ENCODE measurements at places on chromosomes 1 and 21.

- DNase-seq = no peak
Measured at GRCh38 chr1:229693129-229693900, 67.3 kb downstream of the URB2 start.

- DNase-seq = no peak
Measured at GRCh38 chr1:96416701-96417444, 304.7 kb upstream of the PTBP2 start.

GRCh38 chr1:18283601-18284385 is 176.2 kb downstream of the IGSF21 start:
- DNase-seq = no peak

DNA sequence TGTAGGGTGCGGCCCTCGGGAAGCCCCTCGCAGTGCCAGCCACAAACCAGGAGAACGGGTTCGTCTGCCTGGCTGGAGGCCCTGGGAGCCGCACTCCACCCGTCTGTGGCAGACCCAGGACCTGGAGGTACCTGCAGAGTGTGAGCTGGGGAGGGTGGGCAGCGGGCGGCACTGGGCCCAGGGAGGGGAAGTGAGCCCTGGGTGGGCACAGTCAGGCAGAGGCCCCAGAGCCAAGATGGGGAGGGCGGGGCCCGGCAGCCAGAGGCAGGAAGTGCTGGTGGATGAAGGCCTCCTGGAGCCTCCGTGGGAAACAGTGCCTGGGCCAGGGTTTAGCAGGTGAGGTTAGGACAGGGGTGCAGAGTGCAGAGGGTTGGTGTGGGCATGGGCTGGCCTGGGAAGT is 4.0 kb upstream of the PEX10 start:
- DNase-seq = no peak

GRCh38 chr1:179080866-179081686 is 794 bp upstream of the TOR3A start:
- DNase-seq = peak; percentile 36

DNA sequence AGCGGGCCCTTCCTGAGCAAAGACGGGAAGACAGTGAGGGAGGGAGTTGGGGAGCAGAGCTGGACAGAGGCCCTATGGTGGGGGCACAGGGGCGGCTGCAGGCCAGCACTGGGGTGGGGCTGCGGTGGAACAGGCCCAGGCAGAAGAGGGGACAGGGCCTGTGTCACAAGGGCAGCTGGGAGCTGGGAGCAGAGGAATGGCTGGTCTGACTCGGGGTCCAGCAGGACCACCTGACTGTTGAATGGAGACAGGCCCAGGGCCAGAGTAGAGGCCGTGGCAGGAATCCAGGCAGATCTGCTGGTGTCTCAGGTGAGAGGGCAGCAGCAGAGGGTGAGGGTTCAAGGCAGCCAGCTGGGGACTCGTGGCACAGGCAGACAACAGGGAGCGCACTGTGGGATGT is 25.3 kb downstream of the CTNNBIP1 start:
- DNase-seq = no peak

- DNase-seq = no peak
Measured at GRCh38 chr1:169295425-169295824, 72.2 kb downstream of the NME7 start.

DNA sequence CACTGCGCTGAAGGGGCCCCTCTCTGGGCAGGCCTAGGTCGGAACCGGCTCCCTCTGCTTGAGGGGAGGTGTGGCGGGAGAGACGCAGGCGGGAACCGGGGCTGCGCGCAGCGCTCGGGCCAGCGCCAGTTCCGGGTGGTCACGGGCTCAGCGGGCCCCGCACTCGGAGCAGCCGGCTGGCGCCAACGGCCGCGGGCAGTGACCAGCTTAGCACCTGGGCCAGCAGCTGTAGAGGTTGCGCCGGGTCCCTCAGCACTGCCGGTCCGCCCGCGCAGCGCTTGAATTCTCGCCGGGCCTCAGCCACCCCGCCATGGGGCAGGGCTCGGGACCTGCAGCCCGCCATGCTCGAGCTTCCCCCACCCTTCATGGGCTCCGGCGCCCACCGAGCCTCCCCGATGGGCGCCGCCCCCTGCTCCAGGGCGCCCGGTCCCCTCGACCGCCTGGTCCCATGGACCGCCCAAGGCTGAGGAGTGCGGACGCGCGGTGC is 254.6 kb downstream of the COL11A1 start:
- no peak for DNase-seq

GRCh38 chr1:105894006-105894405 is 1162.5 kb upstream of the PRMT6 start:
- no peak for DNase-seq

- no peak for DNase-seq
Measured at GRCh38 chr1:111392460-111392945, 35.0 kb downstream of the OVGP1 start.

DNA sequence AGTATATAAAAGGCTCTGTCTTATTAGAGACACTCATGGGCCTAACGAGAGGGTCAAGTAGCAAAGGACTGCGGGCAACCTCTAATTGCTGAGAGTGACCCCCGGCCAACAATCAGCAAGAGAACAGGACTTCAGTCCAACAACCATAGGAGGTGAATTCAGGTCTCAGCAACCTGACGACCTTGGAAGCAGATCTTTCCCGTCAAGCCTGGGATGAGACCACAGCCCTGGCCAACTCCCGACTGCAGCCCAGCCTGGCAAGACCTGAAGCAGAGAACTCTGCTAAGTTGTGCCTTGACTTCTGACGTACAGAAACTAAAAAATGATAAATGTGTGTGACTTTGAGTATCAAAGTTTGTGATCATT is 5.7 kb downstream of the ECHDC2 start:
- no peak for DNase-seq

- no peak for DNase-seq
Measured at GRCh38 chr1:165960136-165960535, 132.7 kb downstream of the UCK2 start.

DNA sequence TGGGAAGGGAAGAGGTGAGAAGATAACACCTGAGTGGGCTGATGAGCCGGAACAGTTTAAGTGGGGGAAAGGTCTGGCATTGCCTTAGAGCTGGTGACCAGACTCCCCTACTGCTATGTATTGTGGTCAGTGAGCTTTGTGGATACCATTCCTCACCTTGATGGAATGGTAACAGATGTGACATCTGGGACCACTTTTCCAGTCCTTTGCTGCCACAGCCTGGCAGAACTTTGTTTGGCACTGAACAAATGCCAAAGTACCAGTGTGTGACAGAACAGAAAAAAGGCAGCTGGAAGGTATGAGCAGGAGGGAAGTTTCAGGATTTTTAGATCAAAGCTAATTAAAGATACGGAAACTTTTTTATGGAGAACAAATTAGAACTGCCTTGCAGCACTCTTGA is 6.2 kb downstream of the MED8 start:
- DNase-seq = no peak

GRCh38 chr1:174954073-174954460 is 45.7 kb upstream of the CACYBP start:
- DNase-seq = no peak

DNA sequence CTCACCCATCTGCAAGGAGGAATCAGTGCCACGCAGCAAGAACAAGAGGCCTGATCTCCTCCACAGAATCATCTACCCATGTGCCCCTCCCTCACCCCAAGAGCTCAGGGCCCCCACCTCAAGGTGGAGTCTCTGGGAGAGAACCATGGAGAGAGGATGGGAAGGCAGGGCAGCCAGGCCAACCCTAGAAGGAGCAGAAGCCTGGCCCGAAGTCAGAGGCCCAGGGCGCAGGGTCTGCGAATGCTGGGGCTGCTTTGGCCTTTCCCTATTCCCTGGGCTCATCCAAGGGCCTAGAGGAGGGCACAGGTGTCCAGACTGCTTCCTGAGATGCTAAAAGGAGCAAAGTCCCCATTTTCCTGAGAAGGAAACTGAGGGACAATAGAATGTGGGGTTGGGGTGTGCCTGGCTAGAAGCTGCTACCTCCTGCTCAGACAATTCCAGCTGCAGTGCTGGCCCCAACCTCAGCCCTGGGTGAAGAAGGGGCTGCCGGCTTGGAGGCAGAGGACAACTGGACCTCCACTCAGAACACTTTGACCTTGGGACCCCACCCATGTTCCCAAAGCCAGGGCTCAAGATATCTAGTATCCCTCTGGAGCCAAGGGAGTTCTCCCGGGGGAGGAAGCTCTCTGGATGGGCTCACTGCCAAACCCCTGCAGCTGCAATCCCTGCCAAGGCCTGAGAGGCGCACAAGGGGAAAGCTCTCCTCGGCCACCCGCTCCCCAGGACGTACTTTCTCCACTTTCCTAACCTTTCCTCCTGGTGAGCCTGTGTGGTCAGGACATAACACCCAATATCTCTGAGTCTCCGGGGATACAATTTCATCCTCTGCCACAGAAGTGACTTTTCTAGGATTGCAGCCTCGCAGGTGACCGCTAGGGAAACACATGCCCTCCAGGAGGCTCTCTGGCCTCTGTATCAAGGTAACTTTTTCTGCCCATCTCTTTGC is 16.6 kb upstream of the LEMD1 start:
- DNase-seq = peak; percentile 87

- no peak for DNase-seq
Measured at GRCh38 chr1:110328274-110328673, 10.9 kb upstream of the RBM15 start.

DNA sequence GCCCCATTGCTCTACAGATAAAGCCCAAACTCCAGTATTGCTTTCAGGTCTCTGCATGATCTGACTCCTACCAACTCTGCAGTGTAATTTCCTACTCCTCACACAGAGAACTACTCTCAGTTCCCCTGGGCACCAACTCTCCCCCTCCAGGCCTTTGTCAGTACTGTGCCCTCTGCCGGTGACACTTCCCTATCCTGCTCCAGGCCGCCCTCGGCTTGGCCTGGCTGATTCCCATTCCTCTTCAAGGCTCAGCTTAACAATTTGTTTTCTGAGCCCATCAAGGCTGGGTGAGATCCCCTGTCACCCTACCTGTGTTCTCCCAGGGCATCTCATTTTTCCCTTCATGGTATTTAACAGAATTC is 2.6 kb downstream of the SLAMF8 start:
- DNase-seq = peak; percentile 49

- DNase-seq = no peak
Measured at GRCh38 chr1:8551057-8551456, 233.1 kb downstream of the SLC45A1 start.

DNA sequence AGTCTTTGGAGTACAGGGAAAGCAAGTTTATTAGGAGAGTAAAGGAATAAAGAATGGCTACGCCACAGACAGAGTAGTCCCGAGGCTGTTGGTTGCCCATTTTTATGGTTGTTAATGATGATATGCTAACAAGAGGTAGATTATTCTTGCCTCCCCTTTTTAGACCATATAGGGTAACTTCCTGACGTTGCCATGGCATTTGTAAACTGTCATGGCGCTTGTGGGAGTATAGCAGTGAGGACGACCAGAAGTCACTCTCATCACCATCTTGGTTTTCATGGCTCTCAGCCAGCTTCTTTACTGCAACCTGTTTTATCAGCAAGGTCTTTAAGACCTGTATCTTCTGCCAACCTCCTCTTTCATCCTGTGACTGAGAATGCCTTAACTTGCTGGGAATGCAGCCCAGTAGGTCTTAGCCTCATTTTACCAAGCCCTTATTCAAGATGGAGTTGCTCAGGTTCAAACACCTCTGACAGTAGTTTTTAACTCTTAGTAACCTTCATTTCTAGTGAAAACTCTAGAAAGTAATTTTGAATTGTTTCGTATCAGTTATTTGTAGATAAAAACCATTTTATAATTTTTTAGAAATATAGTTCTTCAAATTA is 26.2 kb downstream of the TCP10L start:
- DNase-seq = no peak

DNA sequence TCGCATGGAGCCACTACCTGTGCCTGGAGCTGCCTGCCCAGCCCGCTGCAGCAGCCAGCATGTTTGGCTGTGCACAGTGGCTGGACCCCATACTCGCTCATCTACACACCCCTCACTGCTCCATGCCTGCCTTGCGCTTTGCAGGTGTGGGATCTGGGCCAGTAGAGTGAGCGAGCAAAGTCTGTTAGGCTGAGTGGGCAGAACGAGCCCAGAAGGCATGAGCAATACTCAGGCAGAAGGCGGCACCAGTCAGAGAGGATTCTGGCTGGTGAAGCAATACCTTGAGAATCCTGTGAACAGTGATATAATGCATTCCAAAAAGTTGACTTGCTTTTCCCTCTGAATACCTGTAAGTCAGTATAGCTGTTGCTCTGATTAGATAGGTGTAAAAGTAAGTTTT is 816.4 kb downstream of the KCNT2 start:
- DNase-seq = no peak

DNA sequence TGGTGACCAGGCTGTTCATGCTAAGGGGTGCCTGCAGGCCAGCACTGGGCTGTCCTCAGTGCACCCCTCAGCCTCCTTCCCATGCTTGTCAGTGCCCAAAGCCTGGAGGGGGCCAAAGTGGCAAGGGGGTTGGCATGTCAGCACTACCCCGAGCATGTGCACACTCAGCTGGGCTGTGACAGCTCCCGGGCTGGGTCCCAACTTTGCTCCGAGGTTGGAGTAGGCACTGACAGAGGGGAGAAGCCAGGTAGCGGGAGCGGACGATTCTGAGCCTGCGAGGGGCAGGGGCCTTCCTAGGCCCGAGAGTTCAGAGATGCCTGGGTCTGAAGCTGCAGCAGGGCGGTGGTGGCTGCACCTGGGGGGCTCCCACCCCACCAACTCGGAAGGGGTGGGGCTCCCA is 119.0 kb downstream of the MAST2 start:
- DNase-seq = peak; percentile 42

DNA sequence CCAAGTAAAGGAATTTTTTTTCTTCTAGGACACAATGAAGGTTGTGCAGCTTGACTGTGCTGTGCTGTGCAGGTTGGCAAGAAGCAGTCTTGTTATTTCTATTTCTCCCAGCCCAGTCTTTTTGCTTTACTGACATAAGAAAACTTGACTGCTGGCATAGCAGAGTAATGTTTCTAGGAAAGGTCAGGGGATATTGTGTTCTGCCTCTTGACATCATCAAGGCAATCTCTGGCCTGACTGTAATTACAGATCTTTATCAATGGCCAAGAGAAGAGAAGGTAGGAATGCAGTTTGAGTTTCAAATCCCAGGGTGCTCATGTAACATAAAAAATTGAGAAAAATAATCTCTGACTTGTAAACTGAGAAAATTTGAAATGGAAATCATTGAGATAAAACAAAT is 226.3 kb upstream of the ADGRL4 start:
- no peak for DNase-seq

GRCh38 chr1:170666541-170667254 is 2.8 kb downstream of the PRRX1 start:
- no peak for DNase-seq

GRCh38 chr1:39411526-39412478 is 79.6 kb upstream of the BMP8A start:
- no peak for DNase-seq

DNA sequence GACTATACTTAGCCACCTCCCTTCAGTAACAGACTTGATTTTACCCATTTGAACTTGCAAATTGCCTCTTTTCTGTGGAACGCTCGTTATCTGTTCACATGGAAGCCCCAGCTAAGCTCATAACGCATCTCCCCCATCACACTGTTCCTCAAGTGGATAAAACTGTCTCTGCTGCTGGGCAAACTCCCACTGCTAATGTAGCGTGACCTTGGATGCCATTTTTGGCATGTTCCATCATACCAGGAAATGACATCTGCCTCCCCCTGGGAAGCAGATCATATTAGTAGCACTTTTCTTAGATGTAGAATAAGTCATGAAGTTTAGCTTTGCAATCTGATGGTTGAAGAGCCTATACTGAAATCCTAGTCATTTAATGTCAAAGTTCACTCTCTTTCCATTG is 528.7 kb upstream of the PLXNA2 start:
- no peak for DNase-seq

Measured in left cardiac atrium (tissue), 4 donors.